MCF 10A (cell line): ENCODE measurements at places on chromosomes 3 and 15. TPM values are rescaled to one million over a fixed set of nuclear protein-coding genes. Genes with fewer than 3 reads are reported as not detected.

DNA sequence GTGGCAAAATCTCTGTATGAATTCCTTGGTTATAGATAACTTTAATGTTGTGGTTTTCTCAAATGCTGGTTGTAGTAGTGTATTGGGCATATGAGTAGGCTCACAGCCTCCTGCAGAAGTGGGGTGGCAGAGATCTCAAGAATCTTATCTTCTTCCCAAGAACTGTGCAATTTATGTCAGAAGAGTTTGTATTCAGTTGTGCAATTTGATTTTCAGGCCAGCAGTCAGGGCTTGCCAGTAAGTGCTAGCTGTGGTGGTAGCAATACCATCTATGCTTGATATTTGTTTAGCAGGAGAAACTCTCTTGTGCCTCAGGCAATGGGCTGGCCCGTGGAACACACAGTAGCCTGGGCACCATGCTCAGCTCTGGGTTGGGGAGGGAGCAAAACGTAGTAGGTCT lies 58.4 kb upstream of the GOLIM4 start:
- H3K4me1 ChIP-seq = no peaks in the 10 kb centered on the region
- no peak overlapping the region for H3K27ac ChIP-seq
- no peak overlapping the region for H3K4me3 ChIP-seq
- no peaks in the 10 kb centered on the region for H3K27me3 ChIP-seq
- H3K36me3 ChIP-seq = no peaks in the 10 kb centered on the region

Gene GABRR3
- total RNA-seq = not detected in 2 replicates

- no peaks in the 10 kb centered on the region for H3K36me3 ChIP-seq
- no peaks in the 10 kb centered on the region for H3K27me3 ChIP-seq
- no peak for DNase-seq
- peaks cover 20% of the 10 kb centered on the region for H3K4me1 ChIP-seq
- H3K27ac ChIP-seq = no peak overlapping the region
Measured at GRCh38 chr3:132781922-132782321, 59.7 kb upstream of the NPHP3 start.

Gene C3orf70
- total RNA-seq = not detected in 2 replicates

Gene SH3GL3
- 0.19 TPM in 1 of 2 replicates, not detected in the other for total RNA-seq
